ENCODE measurements at places on chromosomes 13 and 19. TPM values are rescaled to one million over a fixed set of nuclear protein-coding genes. Genes with fewer than 3 reads are reported as not detected.

The POU2F2 gene
- 0.13 TPM for total RNA-seq

The EPS8L1 gene
- 84.8 TPM for total RNA-seq

The NANOS3 gene
- total RNA-seq: not detected

The HSD17B14 gene
- 46.8 TPM for total RNA-seq

The PTH2 gene
- not detected for total RNA-seq

The LRG1 gene
- total RNA-seq: 2.7 TPM

The ZFP82 gene
- 8.7 TPM for total RNA-seq

The ACTN4 gene
- total RNA-seq: 479 TPM

The DNAJC3 gene
- 92.2 TPM for total RNA-seq

The UBL5 gene
- total RNA-seq: 573 TPM

The GAPDHS gene
- total RNA-seq: not detected

The LAIR1 gene
- total RNA-seq: 12.5 TPM

The ZNF221 gene
- 11.5 TPM for total RNA-seq

The NLRP12 gene
- total RNA-seq: 0.27 TPM

The COX7A1 gene
- total RNA-seq: 32.3 TPM

The SLITRK1 gene
- not detected for total RNA-seq

The ZNF180 gene
- 41.7 TPM for total RNA-seq

The SCGB2B2 gene
- total RNA-seq: 1.6 TPM

The GARIN5A gene
- 5.8 TPM for total RNA-seq
